ENCODE measurements at places on chromosomes 7 and 10.

- DNase-seq = no peak
Observed at GRCh38 chr7:146290746-146291145, 174.1 kb downstream of the CNTNAP2 start.

GRCh38 chr10:106557951-106558733, 606.4 kb downstream of the SORCS1 start:
- DNase-seq = no peak

DNA sequence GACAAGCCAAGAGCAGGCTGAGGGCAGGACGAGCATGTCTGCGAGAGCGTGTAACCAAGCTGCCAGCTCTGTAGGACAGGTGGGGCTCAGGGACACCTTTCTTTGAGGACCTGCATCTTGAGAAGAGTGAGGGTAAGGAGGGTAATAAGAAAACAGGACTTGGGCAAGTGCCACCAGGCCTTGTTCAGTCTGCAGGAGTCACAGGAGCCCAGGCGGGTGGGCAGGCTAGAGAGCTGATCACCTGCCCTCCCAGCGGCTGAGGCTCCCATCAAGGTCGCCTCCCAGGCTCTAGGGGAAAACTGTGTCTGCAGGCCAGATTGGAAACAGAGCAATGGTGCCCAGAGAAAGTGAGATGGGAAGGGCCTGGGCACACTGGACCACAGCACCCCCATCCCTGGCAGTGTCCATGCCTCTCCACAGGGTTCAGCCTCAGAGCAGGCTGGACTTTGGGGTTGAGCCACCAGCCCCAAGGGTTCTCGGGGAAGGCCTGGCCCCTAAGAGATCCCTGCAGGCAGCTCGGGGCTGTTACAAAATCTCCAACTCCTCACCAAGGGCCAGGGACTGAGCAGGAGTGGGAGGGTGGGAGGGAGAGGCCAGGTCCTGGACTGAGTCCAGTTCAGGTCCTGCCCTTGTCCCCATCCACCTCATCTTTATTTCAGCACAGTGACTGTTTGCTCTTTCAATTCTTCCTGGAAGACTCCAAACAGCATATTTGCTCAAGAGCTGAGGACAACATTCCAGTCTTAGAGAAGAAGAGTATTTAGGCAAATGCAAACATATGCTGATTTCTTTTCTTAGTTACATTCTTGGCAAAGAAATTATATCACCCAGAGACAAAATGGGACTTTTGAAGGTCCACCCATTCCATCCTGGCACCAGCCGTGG, 161.9 kb downstream of the GRID1 start:
- no peak for DNase-seq

- DNase-seq = no peak
Observed at GRCh38 chr7:132321387-132321786, 254.9 kb downstream of the PLXNA4 start.

- DNase-seq = no peak
Observed at GRCh38 chr7:92740700-92741126, 95.7 kb downstream of the CDK6 start.

GRCh38 chr10:13924040-13924725, 337.4 kb downstream of the PRPF18 start:
- DNase-seq = no peak

DNA sequence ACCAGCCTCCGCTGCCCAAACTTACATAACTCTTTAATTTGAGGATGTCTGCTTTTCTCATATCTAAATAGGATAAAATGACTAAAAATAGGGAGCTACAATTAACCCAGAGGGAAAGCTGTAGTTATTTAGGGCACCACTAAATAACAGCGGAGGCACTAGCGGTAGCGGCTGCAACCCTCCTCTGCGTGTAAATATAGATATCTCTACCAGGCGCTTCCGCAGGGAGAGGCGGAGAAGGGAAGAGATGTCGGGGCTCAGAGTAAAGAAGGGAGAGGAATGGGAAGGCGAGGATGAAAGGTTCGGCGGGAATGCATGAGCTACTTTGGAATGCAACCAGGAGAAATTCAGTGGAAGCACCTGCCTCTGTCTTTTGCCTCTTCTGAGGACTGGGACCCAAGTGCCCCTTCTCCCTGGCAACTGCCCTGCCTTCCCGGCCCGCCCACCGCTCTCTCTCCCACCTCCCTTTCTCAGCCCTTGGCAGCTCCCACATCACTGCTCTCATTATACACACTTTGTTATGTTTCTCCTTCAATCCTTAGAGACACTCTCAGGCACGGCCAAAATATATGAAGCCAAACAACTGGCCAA, 698.3 kb downstream of the PARD3 start:
- DNase-seq = no peak

- no peak for DNase-seq
Observed at GRCh38 chr10:8300925-8301324, 246.4 kb downstream of the GATA3 start.

- DNase-seq = no peak
Observed at GRCh38 chr10:128854963-128855362, 612.1 kb upstream of the MGMT start.

DNA sequence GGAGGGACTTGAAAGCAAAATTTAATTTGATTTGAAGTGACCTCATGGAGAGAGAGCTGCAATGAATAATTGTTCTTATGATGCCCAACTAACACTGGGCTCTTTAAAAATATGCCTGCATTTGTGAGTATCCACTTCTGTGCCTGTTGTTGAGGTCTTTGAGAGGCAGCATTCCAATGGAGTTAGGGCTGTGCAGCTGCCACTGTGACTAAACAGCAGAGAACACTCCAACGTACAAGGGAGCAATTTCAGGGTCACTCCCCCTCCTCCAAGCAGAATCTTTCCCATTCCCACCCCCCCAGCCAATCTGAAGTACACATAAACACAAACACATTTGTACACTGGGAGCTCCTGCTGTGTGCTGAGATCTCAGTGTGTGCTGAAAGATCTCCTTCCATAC, 28.0 kb upstream of the GSAP start:
- DNase-seq = no peak

- no peak for DNase-seq
Observed at GRCh38 chr7:141441837-141442627, 109.2 kb upstream of the AGK start.

DNA sequence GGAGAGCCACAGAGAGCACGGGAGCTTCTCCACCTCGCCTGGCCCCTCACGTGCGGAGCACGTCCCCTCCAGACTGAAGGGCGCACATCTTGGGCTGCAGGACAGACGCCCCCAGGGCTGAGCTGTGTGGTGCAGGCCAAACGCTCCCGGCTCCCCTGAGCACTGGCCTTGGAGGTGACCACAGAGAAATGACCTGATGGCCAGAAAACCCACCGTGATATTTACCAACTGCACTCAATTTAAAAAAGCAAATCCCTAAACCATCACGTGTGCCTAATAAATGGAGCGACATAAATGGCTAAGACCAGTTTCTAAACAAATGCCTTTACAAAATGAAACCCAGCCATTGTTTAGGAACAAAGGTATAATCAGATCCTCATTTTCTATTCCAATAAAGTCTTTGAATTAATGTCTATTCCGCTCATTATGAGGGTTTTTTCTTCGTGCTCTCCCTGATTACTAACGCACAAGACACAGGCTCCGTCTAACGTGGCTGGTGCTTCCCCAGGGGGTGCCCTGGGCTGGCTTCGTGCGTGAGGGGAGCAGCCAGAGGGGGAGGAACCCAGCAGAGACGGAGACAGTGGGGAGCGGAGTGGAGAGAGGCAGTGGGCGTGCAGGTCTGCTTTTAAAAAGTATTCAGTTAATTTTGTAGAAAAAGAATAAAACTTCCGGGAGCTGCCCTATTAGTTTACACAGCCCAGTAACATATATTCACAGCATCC, 190.3 kb downstream of the DNAJB6 start:
- no peak for DNase-seq

- DNase-seq = no peak
Observed at GRCh38 chr10:10132009-10132408, 885.7 kb upstream of the CELF2 start.

DNA sequence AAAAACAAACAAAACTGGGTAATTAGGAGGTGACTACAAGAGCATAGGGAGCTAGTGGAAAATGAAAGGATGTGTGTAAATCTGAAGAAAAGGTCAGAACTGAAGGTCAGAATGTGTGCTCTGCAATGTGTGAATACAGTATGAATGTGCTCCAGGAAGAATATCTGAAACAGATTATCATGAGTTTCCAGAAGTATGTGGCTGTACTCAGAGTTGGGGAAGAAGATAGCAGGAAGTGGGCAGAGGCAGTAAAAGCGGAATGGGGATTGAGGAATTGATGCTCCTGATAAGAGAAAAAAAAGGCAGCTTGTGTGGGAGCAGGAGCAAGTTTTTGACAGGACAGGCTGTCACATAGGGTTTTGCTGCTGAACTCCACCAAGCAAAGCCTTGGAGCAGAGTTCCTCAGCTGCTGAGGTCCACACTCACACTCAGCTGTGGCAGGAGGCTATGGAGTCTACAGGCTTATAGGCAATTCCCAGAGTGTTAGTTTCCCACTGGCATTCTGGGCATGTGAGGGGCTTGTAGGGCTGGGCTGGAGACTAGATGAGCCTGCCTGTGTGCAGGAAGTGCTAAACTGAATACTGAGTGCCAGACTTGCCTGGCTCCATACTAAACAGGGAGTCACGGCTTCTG, 22.9 kb downstream of the H2AZ2 start:
- DNase-seq = no peak

- no peak for DNase-seq
Observed at GRCh38 chr7:75866114-75866488, 12.7 kb upstream of the RHBDD2 start.

DNA sequence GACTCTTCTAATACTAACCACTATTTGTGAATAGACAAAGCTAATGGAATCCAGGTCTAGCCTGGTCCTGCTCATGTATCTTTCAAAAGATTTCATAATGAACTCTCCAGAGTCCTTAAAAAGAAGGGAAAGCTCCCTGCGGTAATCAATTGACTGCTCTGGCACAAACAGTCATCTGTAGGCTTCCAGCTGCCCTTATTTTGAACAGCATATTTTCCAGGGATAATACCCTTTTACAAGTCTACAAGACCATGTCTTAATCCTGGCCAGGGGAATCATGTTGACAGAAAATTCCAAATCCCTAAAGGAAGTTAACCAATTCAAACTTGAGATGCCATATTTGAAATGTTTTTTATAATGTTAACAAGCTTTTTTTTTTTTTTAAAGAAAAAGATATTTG, 34.6 kb downstream of the ADAM12 start:
- no peak for DNase-seq

DNA sequence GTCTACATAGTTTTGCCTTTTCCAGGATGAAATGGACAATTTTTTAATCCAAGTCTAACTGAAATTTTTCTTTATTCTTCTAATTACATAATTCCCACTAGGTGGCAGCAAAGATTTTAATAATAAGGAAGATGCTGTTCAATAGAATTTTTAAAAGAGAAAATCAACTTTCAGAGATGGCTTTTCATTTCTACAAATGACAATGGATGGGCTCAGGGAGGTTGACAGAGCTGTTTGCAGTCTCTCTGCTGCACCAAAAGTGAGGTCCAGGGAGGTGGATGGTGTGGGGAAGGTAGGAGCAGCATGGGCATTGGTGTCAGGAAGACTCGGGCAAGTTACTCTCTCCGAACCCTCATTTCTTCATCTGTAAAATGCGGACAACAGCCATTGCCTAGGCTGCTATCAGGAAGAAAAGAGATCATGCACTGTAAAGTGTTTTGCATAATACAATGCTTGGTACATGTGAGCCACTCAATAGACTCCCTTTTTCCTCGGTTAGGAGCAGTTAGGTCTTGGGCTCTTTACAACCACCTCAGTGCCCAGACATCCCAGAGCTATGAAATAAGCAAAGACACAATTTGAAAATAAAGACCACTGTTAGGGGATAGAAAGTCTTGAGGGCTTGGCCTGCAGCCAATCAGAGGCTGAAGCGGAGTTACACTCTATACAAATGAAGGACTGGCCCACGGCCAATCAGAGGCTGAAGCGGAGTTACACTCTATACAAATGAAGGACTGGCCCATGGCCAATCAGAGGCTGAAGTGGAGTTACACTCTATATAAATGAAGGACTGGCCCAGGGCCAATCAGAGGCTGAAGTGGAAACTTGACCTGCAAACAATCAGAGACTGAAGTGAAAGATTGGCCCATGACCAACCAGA, 107.1 kb downstream of the ABLIM1 start:
- DNase-seq = no peak

DNA sequence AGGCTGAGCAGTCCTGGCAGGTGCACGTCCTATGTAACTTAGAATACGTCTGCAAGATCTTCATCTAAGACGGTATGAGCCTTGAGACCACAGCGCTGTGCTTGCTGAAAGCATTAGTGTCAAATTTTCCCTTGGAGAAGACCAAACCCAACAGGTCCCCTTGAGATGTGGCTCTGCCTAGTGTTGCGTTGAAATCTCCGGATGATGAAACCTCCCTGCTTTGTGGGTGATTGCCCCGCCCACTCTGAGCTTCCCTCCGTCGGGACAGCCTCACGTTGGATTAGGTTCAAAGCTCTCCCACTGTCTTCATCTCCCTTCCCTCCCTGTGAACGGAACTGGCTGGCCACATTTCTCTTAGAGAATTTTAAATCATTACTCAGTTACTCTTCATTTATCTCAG, 102.0 kb downstream of the ADARB2 start:
- DNase-seq = no peak

DNA sequence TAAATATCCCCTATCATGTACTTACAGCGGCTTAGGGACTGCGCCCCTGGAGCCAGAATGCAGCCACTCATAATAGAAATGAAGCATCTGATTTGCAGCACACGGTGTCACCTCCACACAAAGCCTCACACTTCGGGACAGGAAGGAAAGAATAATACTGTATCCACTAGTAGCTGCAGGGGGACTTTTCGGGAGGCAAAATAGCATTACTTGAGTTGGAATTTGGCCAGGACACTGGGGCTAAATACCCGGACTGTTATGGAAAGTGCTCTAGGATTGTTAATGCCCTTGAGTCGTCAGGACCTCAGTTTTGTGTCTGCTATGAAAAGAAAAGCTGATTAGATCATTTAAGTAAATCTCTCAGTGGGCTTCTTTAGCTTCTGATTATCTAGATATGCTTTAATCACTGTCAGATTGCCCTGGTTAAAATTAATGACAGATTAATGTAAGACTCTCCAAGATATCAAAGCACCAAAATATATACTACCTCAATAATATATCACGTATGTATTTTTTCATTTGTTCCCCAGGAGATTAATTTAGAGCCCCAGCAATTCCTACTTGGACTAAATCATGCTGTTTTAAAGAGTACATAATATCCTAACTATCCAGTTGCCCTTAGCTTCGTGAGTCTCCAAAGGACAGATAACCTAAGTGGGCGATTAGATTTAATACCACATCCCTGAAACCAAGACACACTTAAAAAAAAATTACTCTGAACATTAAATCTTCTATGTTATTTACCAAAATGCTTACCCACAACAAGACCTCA, 173.0 kb upstream of the NEBL start:
- DNase-seq = no peak

GRCh38 chr7:155216475-155217272, 81.0 kb upstream of the INSIG1 start:
- DNase-seq = no peak

DNA sequence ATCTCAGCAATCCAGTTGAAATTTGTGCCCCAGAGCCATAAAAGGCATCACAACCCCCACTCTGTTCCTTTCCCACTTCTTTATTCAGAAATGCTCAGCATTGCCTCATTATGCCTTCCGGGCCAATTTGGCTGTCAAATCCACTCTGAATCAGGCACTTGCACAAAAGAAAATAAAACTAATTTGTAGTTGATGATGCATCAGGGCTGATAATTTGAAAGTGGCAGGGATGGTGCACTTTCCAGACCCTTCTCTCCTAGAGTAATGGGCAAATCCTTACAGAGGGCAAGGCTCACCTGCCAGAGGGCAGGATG, 147.9 kb upstream of the PDE1C start:
- no peak for DNase-seq

GRCh38 chr10:29332061-29332760, 43.3 kb downstream of the LYZL1 start:
- DNase-seq = no peak

GRCh38 chr10:6244510-6244909, 41.8 kb downstream of the PFKFB3 start:
- DNase-seq = no peak

GRCh38 chr7:22435105-22435504, 64.9 kb downstream of the STEAP1B start:
- DNase-seq = no peak
